ENCODE measurements at places on chromosomes 5 and 9.

DNA sequence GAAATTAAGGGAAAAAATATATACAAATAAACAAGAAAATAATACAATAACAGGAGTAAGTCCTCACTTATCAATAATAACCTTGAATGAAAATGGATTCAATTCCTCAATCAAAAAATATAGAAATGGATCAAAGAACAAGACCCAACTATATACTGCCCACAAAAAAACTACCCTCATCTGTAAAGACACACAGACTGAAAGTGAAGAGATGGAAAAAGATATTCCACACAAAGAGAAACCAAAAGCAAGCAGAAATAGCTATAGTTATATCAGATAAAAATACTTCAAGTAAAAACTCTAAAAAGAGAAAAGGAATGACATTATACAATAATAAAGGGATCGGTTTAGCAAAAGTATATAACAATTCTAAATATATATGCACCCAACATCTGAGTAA lies 66.5 kb downstream of the KIAA0825 start:
- DNase-seq: no peak

DNA sequence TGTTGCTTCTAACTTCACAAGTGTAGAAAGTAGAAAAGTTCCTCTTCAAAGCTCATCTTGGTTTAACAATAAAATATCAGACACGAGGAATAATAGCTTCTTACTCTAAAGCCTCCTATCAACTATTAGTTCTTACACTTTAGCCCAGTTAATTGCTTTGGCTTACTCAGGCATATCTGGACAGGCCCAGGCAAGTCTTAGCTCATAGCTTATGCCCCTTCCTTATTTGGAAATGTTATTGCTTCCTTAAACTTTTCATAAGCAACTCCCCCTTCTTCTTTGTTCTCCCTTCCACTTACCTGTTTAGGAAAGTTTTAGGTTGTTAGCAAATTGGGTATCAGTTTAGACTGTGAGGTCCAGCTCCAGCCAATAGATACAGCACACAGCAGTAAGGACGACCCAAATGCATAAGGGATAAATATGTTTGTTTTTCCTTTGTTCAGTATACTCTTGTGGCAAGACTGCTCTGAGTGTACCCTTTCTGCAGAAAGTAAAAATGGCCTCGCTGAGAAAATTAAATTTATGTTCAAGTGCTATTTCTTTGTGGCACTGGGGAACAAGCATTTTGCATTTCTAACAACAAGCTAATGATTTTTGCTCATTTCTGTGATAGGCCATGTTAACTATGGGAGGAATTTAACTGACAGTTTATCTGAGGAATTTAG lies 162.1 kb downstream of the SMC2 start:
- no peak for DNase-seq

GRCh38 chr9:98732801-98733200 lies 24.1 kb upstream of the GABBR2 start:
- DNase-seq: no peak

DNA sequence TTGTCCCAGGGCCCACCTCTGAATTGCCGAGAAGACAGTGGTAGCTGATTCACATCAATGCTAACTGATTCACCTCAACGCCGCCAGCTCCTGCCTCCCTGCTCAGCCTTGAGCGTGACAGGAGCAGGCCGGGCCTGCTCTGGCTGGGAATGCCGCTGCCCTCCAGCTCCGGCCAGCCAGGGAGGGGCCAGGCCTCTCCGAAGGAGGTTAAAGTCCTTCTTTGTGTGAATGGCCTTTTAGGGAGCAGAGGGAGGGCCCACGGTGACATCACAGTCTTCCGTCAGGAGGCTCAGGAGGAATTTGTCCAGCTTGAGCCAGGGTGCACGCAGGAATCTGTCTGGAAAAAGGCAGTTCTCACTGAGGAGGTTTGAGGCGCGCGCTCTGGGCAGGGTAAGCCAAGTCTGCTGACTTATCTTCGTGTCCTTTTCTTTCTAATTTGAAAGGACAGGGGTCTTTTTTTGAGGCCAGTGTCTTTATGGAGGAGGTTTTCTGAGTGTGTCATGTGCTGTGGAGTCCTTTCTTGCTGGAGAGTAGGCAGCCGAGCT lies 82.7 kb downstream of the C9orf152 start:
- peak; percentile 92 for DNase-seq

DNA sequence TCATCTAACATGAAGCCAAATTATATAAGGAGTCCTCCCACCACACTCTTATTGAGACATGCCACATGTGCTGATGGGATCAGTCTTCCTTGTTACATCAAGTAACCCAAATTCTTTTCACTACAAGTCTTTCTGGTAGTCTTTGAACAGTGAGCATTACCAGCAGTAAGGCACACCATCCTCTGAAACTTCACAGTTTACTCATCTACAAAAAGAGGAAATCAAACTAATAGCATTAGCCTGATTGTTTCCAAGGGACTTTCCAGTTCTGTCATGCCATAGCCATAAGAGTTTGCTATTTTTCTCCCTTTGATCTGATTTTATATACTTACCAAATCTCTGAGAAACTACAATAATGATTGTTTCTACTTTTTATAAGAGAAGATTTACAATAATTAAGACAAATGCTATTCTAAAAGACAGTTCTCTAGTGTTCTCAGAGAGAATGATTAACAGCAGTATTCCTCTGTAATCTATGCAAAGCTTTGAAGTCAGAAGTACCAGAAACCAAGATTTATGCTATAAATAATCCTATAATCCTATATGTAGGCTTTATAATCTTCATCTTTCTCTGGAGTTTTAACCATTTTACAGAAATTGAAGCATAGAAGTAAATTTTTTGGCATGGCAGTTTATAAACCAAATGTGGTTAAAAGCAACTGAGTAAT lies 166.2 kb upstream of the ACO1 start:
- no peak for DNase-seq

- no peak for DNase-seq
These were observed 45.5 kb upstream of the TNFSF15 start for GRCh38 chr9:114851306-114851705.

DNA sequence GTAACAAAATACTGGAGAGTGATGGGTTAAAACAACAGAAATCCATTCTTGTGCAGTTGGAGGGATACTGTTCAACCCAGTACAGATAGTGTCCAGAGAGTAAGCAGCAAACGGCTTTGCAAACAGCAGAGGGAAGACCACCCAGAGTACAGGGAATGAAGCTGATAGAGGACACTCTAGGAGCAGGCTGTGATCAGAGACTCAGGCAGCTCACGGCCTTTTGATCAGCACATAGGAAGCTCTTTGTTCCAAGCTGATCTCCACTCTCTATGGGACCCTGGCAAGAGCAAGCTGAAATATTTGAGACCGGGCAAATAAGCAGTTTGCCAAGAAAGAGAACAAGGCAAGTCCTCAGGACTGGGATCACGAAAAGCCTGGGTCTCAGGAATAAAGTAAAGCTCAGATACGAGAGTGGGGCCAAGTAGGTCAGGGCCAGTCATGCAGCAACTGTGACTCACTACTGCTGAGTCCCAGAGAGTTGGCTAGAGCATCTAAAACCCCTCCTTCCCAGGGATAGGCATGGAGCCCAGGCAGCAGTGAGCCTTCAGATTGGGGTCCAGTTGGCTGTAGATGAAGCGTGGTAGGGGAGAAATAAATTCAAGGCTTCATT lies 52.4 kb downstream of the MELK start:
- DNase-seq: peak; percentile 74

- no peak for DNase-seq
These were observed 60.9 kb upstream of the GLRX start for GRCh38 chr5:95883185-95884016.

GRCh38 chr5:31273631-31274378 lies 80.3 kb downstream of the CDH6 start:
- no peak for DNase-seq

DNA sequence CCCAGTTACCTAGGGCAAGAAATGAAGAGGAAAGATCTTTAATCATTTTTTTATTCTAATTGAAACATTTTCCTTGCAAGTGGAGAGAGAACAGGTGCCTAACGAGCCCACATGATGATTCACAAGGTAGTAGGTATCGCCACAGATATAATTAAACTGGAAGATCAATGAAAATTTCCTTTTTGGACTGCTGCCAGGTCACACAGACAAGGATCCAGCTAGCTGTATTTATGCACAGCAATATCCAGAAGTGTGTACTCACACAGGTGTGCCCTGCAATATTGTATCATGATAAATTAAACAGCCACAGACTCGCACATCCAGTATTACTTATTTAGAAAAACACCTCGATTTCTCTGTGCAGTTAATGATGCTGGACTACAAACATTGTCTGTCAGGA lies 294.0 kb upstream of the SMARCA2 start:
- DNase-seq: no peak

DNA sequence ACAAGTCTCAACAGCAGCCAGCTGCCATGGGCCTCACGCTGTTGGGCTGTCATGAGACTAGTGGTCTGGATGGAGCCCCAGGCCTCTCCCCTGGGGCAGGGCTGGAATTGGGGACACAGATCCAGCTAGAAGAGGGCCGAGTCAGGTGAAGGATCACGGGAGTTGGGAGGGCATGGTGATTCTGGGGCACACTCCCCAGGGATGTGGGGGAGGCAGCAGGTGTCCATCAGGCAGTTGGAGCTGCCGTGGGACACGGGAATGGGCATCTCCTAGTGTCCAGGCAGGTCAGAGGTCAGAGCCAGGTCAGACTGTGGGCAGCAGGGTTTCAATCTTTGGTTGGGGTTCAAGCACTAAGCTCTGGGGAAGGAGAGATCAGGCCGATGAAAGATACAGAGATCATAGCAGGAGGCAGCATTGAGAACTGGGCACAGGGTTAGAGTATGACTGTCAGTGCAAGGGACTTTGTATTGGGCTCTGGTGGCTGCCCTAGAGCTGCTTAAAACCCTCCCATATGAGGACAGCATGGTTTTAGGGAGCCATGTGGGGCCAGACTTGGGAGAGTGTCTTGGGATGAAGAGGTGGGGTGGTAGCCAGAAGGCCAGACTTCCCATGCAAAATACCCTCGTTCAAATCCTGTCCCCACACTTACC lies 59.2 kb downstream of the ARHGEF37 start:
- no peak for DNase-seq

GRCh38 chr9:11158063-11158462 lies 545.3 kb upstream of the PTPRD start:
- DNase-seq: no peak

DNA sequence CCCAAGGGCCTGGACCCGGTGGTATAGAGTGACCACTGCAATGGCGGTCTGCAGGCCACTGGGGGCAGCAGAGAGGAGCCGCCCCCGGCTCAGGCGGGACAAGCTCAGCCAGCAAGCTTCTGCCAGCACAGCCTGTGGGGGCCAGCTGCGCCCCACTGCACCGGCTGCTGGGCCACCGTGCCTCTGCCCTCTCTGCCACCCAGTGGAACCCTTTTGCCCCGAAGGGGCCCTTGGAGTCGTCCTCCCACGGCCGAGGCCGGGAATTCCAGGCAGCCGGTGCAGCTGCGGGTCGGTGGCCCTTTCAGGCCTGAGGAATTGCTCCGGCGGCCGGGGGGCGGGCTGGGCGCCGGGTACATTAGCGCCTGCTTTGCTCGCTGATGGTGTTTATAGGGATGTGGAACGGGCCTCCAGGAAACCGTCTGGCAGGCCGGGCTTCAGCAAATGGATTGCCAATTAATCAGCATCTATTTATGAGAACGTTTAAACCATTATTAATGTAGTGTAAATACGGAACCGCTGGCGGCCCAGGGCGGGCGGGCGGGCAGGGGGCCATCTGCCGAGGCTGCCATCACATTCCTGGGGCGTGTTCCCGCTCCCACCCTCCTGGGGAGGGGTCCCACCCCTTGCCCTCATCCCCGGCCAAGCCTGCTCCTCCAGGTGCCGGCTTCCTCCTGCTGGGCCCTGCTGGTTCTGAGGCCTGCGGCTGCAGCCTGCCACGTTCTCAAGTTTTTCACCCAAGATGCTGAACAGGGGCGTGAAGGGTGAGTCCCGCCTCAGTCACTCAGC lies 127.4 kb downstream of the BARX1 start:
- DNase-seq: peak; percentile 30

- DNase-seq: peak; percentile 40
These were observed 128.3 kb upstream of the CCNH start for GRCh38 chr5:87541033-87541432.

DNA sequence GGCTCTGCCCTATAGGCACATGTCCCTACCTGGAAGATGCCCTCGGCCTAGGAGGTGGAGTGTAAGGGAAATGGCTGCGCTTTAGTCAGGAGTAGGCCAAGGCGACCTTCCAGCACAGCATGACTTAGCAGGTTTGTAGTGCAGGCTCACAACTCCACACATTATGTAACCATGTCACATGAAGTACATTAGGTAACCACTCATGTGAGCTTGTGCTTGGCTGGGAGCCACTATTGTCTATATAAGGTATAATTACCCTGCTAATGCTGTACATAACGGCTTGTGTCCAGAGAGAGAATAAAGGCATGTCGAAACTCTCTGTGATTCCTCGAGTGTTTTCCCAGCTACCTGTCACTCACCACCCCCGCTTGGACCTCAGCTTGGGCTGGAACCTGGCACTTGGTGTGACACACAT lies 74.9 kb downstream of the CAMK4 start:
- DNase-seq: no peak

- DNase-seq: no peak
These were observed 10.0 kb downstream of the TMEM174 start for GRCh38 chr5:73183000-73183399.

DNA sequence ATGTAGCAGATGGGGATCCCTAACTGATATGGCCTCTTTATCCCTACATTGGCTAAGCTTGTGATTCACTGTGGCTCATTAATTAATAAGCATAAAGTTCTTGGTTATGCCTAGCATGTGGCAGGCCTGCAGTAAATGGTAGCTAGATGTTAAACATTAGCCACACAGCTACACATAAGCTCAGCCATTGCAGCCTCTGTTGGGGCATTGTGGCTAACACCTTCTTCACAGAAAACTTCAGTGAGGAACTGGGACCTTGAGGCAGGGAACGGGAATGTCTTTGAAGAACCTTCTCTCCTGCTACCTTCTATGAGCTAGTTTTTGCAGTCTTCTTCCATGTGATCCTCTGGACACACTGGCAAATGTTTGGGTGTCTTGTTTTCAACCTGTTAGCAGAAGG lies 338.2 kb downstream of the NTRK2 start:
- no peak for DNase-seq

DNA sequence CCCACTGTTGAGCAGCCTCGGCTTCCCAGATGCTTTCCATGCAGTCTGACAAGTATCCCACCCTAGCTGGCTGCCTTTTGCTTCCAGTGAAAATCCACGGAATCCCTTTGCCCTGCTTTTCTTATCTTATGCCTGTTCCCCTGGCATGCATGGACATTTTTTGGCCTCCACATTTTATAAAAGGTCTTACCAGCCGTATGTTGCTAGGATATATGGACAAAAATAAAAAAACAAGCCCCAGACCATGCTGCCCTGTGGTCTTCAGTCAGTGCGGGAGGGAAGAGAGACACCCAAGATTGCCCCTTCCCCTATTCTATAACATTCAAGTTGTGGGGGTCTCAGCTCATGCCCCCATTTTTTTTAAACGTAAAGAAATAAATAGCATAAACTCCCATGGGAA lies 129.6 kb downstream of the COL23A1 start:
- no peak for DNase-seq

Data from fibroblast of upper back skin (primary cell).